HCT116 (cell line): ENCODE measurements at places on chromosomes 4 and X.

DNA sequence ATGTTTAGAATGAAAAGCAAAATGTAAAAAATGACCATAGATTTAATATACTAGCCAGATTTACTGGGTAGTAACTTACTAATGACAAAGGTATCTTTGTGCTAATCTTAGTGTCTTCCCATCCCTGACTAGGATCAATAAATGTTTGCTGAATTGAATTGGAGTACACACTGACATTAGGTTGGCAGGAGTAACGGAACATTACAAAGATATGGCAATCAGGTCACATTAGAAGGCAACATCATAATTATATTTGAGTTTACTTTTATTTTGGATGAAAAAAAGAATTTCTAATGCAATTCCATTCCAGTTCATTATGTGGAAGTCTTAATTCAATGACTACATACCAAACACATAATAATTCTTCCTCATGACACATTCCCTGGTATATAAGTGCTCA is 77.8 kb downstream of the MID1 start:
- H3K36me3 ChIP-seq: no peaks in the 10 kb centered on the region
- H3K27me3 ChIP-seq: no peaks in the 10 kb centered on the region
- no peak for DNase-seq
- H3K4me3 ChIP-seq: no peak overlapping the region
- peaks cover 26% of the 10 kb centered on the region for H3K4me1 ChIP-seq

GRCh38 chrX:123983240-123983639 is 21.7 kb downstream of the STAG2 start:
- no peaks in the 10 kb centered on the region for H3K4me1 ChIP-seq
- H3K4me3 ChIP-seq: no peak overlapping the region
- DNase-seq: no peak
- H3K27ac ChIP-seq: no peak overlapping the region
- no peaks in the 10 kb centered on the region for H3K36me3 ChIP-seq

GRCh38 chrX:39944416-39944815 is 153.3 kb downstream of the BCOR start:
- no peak for DNase-seq
- no peak overlapping the region for H3K27ac ChIP-seq
- H3K4me3 ChIP-seq: no peak overlapping the region
- H3K27me3 ChIP-seq: no peaks in the 10 kb centered on the region

GRCh38 chr4:121792966-121793365 is 8.2 kb upstream of the EXOSC9 start:
- no peaks in the 10 kb centered on the region for H3K27me3 ChIP-seq
- no peak for DNase-seq
- no peak overlapping the region for H3K4me3 ChIP-seq
- H3K27ac ChIP-seq: no peak overlapping the region
- H3K4me1 ChIP-seq: no peaks in the 10 kb centered on the region
